Large intestine (tissue), 12 donors: ENCODE measurements at places on chromosomes 4 and X.

DNA sequence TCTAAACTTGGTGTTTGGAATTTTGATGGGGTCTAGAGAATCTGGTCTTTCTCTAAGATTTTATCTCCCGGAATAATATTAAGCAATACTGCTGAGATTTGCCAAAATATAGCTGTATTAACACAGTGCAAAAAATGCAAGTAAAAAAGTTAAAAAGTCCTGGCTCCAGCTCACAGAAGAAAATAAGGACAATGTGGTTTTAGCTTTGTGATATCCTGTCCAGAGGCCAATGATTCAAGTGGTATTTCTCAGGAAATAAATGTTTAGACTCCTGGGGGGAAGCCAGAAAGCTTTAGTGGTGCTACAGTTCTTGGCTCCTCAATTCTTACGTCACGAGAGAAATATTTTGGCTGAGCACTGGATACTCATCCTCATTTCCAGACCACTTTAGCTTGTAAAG is 40.9 kb upstream of the IL13RA2 start:
- peak; percentile 49 for DNase-seq

DNA sequence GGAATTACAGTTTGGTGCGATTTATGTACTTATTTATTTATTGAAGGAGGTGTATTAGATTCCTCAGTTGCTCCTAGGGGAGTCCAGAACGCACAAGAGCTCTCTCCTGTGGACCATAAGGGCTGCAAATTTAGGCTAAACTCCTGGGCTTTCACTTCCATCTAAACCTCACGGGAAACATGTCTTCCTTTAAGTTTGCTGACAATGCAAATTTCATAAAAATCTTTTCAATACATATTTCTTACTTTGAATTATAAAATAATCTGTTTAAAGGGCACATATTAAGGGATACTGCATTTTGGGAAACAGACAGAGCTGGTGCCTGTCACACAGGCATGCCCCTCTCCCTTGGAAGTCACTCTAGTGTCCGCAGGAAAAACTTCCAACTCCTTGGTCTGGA is 438.0 kb upstream of the CPEB2 start:
- no peak for DNase-seq

GRCh38 chr4:150769845-150770244 is 187.9 kb downstream of the MAB21L2 start:
- DNase-seq = no peak

- DNase-seq = no peak
Observed at GRCh38 chr4:35644591-35644990, 599.7 kb downstream of the ARAP2 start.

DNA sequence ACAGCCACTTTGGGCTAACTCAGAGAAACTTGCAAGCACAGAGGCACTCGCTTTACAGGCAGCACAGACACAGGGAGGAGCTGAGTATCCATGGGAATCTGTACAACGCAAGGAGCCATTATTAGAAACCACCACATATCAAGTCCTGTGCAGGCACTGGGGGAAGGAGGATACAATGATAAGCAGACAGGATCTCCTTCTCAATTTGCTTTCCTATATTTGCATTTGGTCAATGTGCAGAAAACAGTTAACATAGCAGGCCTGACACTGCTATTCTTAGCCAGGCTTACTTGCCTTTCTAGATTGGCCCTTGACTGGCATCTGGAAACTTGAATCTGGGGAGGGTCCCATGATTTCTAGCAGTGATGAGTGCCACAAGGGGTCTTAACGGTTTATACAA is 65.8 kb downstream of the TEC start:
- no peak for DNase-seq

GRCh38 chr4:35100932-35101331 is 1143.4 kb downstream of the ARAP2 start:
- no peak for DNase-seq

DNA sequence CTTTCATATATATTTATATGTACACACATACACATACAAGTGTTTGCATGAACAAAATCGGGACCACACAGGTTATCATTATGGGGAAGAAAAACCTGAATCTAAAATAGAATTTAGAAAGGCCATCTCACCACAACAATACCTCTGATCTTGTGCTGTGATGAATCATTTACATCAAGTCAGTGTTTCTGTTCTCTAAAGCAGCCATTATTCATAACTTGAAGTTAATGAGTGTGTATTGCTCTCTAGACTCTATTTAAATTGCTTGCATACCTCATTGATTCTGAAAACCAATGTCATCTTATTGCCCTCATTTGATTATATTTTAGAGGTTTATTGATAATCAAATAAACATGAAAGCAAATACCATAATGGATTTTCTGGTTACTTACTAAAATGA is 71.6 kb downstream of the FAM114A1 start:
- DNase-seq = no peak

DNA sequence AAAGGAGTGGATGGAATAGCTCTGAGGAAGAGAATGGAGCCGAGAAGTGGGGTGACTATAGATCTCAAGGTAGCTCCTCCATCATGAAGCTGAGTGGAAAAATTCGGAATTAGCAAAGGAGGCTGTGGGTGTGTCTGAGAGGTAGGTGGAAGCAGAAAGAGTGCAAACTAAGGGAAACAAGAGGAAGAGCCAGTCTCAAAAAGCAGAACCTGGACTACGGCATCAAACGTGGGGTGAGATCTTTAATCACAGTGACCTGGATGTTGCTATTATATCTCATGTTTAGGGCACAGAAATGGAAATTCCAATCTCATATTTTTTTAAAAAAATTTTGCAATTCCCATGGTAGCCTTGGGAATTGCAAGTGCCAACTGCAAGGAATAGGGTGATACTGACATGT is 162.5 kb upstream of the RASGEF1B start:
- no peak for DNase-seq

- DNase-seq = no peak
Observed at GRCh38 chr4:156328882-156329281, 375.2 kb upstream of the CTSO start.

GRCh38 chr4:104494822-104495559 is at the start of gene CXXC4:
Gene CXXC4, minus strand, starts transcription at chr4:104494894. Its CDS starts 3,092 bp downstream, at chr4:104491802.
- peak; percentile 83 for DNase-seq

GRCh38 chrX:17812763-17813162 is 48.3 kb downstream of the RAI2 start:
- DNase-seq = no peak

GRCh38 chr4:8199594-8200301 is 658 bp downstream of the SH3TC1 start:
- peak; percentile 55 for DNase-seq

DNA sequence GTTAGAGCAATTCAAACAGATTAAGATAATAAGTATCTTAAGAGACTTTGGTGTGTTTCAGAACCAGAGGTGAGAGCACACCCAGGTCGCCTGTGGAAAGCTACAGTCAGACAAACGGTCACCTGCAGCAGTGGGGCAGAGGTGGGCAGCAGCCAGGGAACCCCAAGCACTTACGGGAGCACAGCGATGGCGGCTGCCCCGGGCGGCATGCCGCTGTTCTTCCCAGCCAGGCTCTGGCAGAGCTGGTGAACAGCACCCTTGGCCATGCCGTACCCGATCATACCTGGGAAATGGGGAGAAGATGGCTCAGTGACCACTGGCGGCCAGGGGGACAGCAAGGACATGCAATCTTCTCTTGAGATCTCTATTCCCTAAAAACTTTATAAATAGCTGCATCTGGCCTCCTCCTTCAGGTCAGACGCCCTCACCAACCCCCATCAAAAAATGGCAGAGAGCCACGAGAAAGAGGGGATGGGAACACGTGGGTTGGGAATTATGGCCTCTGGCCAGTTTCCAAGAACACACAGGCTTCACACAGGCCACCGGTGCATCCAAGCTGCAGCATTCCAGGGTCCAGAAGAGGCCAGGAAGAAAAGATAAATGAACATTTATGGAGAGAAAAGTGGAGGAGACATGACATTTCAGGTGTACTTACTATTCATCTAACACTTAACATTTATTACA is 19.7 kb downstream of the QDPR start:
- DNase-seq = no peak

GRCh38 chrX:104567506-104567905 is 1.5 kb downstream of the IL1RAPL2 start:
- no peak for DNase-seq

GRCh38 chrX:2888309-2888708 is 40.8 kb downstream of the ARSD start:
- no peak for DNase-seq

- DNase-seq = no peak
Observed at GRCh38 chr4:38326499-38326898, 337.5 kb upstream of the KLF3 start.

- DNase-seq = no peak
Observed at GRCh38 chr4:92406488-92406887, 102.7 kb downstream of the GRID2 start.

DNA sequence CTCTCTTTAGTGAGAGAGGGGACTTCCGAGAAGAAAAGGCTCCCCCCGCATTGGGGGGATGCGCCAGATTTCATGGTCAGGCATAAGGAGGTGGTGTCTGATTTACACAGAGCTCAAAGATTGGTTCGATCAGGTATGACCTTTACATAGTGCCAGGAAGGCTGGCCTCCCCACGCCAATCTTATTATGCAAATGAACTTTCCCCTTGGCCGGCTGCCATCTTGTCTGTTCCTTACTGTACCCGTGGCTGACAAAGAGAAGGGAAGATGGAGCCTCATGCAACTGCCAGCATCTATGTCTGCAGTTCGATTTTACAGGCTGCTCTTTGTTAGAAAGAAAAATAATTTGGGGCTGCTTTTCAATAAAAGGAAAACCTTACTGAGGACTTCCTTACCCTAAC is 197.2 kb downstream of the GPM6A start:
- DNase-seq = no peak

DNA sequence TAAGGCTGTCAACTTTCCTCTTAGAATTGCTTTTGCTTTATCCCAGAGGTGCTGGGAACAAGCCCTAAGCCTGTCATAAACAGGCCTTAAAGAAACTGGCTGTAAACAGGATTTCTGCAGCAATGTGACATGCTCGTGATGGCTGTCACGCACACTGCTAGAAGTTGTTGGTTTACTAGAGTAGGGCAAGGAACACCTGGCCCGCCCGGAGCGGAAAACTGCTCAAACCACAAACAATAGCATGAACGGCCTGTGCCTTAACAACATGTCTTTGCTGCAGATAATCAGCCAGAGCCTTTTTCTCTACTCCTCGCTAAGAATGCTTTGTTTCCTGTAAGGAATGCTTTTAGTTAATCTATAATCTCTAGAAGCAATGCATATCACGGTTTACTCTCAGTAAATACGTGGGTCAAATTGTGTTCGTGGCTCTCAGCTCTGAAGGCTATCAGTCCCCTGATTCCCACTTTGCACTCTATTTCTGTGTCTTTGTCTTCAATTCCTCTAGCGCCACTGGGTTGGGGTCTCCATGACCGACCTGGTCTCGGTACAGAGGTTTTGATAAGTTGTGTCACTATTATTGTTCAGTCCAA is 318.3 kb downstream of the GLUD2 start:
- DNase-seq = peak; percentile 35

DNA sequence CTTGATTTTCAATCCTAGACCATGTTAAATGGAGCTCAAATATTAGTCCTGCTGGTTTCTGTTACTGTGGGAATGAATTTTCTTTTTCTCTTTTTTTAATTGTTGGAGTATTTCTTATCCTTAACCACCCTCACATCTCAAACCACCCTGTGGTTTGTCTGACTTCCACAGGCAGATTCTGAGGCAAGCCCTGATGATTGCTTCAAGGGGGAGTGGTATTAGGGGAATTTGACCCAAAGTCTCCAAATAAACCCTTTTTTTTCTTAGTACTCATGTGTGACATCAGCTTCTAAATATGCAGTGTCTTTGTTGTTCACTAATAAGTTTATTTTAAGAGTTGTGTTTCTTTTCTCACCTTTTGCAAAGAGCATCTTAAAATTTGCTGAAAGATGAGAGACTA is 810.3 kb downstream of the IL1RAPL1 start:
- DNase-seq = no peak

DNA sequence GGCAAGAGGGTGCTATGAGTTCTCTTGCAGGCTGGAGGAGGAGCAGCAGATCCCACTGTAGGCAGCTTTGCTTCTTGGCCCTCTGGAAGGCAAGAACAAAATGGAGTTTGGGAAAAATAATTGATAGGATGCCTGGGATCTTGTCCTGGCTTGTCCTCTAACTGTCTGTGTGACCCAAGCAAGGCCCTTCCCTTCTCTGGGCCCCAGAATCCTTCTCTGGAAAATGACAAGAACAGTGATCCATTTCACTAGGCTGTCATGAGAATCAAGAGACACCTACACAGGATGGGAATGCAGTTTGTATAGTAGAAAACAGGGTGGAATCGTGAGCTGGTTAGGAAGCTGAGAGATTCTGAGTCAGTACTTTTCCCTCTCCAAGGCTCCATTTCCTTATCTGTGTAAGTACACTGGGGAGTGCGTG is 133.3 kb downstream of the PJA1 start:
- DNase-seq = no peak

GRCh38 chrX:63751481-63751880 is 33.5 kb downstream of the ARHGEF9 start:
- no peak for DNase-seq

DNA sequence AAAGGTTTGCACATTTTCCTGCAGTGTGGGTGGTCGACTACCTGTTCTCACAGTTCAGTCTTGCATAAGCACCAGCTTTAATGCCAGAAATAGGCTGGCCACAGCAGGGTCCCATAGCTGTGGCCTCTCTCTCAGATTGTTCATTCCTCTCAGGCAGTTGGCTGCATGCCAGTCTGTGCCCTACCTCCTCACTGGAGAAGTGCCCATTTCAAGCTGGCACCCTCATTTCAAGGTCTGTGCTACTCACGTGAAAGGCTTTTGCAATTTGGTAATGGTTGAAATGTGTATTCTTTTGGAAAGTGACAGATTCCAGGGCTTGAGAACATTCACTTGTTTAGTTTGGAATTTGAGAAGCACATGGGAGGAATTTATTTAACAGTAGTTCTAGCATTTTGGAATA is 28.9 kb upstream of the MTMR1 start:
- no peak for DNase-seq

GRCh38 chr4:54095110-54095825 is 4.7 kb upstream of the GSX2 start:
- no peak for DNase-seq

DNA sequence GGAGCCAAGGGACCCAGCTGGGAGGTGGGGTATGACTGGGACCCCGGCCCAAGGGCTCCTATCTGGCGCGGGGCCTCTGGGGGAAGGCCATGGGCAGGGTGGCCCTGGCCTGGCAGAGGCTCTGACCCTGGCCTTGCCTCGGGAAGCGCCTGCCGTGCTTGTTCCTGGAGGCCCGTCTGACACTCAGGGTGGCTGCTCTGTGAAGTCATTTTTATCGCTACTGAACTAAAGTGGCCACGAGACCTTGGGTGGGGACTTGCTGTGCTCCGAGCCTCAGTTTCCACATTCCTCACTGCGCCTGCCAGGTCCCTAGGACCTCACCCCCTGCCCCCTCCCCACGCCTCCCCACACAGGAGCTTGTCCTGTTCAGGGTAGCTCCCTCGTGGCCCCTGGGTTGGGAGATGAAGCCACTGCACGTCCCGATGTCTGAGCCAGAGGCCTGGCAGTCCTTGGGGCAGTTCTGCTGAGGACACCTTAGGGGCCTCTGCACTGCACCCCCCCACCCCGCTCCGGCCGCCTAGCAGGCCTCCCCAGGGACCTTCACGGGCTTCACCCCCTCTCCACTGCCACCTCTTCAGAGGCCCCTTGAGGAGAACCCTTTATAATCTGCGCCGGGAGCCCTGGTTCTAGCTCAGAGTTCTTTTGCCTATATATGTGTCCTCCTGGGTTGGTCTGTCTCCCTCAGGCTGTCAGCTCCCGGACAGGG is 639 bp upstream of the SORCS2 start:
- DNase-seq = no peak
